Activated CD4-positive, alpha-beta T cell treated with anti-CD3 and anti-CD28 coated beads, Interleukin-2, Interleukin-6, amounts not matched to agents 100 ng/mL and 50 ng/mL, durations not matched to agents 16 hours and 8 hours (primary cell): ENCODE measurements at places on chromosomes 2 and 18.

GRCh38 chr2:26503231-26503880 lies 25.4 kb upstream of the OTOF start:
- peak; percentile 91 for DNase-seq

- no peak for DNase-seq
Measured at GRCh38 chr2:235769046-235769445, 275.2 kb downstream of the AGAP1 start.

DNA sequence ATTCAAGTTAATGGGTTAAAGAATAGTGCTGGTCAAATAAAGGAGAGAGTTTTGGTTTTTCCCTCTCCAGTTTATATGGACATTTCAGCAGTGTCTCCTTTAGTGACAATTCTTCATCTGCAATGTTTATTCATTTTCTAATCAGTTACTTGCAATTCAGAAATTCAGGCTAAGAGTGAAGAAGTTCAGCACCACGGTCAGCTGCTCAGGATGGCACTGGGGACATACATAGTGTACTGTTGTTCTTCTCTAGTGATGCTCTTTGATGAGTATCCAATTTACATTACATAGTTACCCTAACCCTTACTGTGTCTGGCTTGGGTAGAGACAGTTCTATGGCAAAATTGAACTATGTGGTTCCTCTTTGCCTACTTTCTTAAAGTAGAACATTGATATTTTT lies 412.7 kb downstream of the CNTNAP5 start:
- no peak for DNase-seq

DNA sequence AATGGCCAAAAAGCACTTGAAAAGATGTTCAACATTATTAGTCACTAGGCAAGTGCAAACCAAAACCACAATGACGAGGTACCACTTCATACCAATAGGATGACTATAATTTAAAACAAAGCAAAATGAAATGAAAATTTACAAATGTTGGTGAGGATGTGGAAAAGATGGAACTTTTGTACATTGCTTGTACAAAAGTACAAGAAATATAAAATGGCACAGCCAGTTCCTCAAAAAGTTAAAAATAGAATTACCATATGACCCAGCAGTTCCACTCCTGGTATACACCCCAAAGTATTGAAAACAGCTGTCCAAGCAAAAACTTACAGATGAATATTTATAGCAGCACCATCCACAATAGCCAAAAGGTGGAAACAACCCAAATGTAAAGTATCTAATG lies 107.8 kb upstream of the XPO1 start:
- DNase-seq, result no peak

DNA sequence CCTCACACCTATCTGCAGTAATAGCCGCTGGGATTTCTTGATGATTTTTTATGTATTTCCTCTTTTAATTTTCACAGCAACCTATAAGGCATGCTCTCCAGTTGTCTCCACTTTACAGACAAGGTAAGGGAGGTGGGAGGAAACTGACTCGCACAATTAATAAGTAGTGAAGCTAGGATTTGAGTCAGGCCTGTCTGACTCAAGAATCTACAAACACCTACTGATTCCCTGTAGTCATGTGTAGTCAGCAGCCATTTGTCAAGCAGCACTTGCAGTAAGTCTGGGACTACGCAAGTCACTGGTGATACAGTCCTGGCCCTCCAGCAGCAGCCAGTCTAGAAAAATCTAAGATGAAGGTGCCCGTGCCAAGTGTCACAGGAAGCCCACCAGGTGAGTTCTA lies 193.6 kb upstream of the PKDCC start:
- peak; percentile 9 for DNase-seq

- DNase-seq, result no peak
Measured at GRCh38 chr2:66766582-66766981, 331.7 kb downstream of the MEIS1 start.

DNA sequence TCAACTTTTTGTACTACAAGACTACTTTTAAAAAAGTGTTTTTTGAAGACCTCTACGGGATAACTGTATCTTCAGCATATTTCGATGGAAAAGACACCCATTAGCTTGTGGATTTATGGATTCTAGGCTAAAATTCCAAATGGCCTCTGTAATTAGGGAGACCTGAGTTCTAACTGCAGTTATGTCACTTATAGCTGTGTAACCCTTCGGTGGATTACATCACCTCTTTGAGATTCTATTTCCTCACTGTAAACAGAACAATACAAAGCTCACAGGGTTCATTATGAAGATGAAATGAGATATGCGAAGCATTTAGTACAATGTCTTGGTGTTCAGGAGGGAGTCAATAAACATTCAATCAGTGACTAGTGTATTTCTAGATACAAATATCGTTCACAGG lies 24.2 kb downstream of the LMAN2L start:
- DNase-seq, result no peak

DNA sequence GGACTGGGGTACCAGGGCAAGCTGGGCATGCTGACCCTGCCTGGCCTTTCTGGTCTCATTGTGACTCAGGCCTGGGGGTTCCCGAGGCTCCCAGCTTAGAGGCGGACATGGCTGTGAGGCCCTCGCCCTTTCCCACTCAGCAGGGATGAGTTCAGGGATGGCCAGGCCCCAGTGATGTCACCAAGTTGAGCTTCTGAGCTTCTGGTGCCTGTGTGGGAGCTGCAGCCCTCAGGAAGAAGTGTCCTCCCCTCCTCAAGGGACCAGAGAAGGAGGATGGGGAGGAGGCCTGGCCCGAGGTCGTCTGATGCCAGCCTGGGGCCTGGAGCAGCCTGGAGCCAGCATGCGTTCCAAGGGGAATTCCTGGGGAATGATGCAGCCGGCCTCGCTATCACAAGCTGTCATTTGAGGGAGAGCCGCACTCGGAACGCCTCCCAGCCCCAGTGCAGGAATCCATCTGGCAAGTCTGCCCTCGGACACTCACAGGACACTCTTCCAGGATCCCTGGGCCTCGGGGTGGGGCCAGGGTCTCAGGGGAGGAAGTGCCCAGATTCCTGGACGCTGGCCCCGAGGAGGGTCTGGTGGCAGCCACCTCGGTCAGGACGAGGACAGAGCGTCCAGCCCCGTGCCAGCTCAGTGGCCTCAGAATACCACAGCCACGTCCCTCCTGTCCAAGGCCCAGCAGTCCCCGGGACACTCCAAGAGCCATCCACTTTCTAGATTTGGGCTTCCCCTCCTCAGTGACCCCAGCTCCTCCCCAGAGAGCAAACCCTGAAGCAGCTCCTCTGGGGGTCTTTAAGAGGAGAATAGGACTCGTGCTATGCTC lies 61.2 kb upstream of the GPC1 start:
- no peak for DNase-seq

GRCh38 chr18:51342815-51343214 lies 145.3 kb upstream of the MEX3C start:
- no peak for DNase-seq

GRCh38 chr2:195706161-195706900 lies 49.3 kb downstream of the SLC39A10 start:
- DNase-seq, result no peak

DNA sequence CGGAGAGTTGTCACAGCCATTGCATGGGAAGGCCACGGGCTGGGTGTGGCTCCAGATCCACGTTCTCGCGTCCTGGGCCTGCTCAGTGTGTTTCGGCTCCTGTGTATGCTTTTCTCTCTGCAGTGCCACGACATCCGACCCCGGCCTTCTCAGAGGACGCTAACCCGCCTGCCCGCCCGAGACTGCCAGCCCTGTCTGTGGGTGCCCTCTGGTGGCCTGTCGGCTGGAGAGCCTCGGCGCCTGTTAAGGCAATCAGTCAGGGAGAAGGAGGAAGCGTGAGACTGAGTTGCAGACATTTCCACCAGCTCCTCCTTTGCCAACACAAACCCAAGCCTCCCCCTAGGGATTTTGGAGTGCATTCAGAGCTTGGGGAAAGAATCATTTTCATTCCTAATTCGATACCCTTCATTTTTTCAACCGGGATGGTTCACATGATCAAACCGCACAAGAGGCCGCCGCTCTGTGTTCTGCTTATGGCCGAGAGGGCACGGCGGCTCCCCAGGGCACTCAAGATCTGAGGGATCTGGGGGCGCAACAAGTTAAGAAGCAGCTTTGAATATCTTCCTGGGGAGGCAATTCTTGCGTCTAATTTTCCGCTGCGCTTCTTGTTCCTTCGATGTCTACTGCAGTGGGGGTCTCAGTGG lies 37.5 kb upstream of the ZBTB7C start:
- peak; percentile 79 for DNase-seq

GRCh38 chr2:43265421-43265820 lies 39.0 kb upstream of the ZFP36L2 start:
- no peak for DNase-seq

DNA sequence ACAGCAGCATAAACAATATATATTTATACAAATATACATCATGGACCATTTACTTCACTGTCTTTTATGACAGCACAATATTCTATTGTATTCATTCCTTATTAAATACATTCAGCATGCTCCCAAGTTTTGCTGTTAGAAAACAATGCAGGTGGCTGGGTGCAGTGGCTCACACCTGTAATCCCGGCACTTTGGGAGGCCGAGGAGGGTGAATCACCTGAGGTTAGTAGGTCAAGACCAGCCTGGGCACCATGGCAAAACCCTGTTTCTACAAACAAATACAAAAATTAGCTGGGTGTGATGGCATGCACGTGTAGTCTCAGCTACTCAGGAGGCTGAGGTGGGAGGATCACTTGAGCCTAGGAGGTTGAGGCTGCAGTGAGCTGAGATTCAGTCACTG lies 39.0 kb downstream of the NPC1 start:
- DNase-seq, result no peak

DNA sequence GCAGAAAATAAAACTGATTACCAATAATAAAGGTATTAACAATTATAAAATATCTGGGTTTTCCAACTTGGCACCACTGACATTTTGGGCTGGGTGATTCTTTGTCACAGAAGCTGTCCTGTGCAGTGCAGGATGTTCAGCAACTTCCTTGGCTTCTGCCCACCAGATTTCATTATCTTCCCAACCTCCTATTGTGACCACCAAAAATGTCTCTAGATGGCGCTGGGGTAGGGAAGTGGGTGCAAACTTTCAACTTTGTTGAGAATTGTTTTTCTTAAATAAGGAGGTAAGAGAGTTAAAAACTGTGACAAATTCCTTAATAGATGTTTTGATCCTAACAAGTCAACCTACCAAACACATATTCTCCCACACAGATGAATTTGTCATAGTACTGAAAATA lies 90.1 kb downstream of the GAREM1 start:
- DNase-seq, result no peak

- DNase-seq, result no peak
Measured at GRCh38 chr2:117702098-117702497, 112.4 kb upstream of the DDX18 start.

GRCh38 chr2:207226671-207227061 lies 60.9 kb upstream of the KLF7 start:
- peak; percentile 37 for DNase-seq

GRCh38 chr2:127614731-127615130 lies 31.2 kb upstream of the GPR17 start:
- DNase-seq, result no peak

GRCh38 chr18:31241425-31241824 lies 76.5 kb upstream of the DSG1 start:
- no peak for DNase-seq

GRCh38 chr2:236434593-236434992 lies 135.0 kb upstream of the ACKR3 start:
- no peak for DNase-seq

DNA sequence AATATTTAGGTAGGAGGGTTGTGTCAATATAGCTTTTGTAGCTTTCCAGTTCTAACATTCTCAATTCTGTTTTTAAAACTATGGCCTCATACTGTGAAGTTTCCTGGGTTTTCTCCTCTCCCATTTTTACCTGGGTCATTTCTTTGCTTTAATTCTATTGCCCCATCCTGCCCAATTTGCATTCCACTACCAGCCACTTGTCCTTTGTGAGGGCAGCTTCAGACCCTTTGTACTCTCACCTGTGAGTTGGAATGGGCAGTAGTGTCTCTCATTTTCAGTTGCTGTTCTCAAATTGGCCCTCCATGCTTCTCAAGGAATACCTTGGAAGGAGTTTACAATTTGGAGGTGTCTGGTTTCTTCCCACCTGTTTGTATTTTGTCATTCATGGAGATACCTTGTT lies 108.4 kb downstream of the CAMKMT start:
- no peak for DNase-seq

DNA sequence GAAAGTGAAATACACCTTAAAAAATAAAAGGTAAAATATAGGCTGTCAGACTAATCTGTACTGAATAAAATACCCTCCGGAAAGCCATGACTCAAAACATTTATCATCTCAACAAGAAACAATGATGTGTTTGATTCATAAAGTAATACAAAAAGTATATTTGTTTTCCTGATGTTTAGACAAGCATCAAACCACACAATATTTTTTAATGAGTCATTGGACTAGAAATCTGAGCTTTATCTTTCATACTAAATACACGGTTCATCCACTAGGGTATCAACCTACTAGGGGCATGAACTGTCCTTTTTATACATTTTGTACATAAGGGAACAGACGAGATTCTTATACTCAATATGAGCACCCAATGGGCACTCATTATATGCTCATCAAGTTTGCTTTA lies 31.3 kb downstream of the CD226 start:
- no peak for DNase-seq

GRCh38 chr18:14974088-14974487 lies 226.1 kb downstream of the ANKRD30B start:
- no peak for DNase-seq

DNA sequence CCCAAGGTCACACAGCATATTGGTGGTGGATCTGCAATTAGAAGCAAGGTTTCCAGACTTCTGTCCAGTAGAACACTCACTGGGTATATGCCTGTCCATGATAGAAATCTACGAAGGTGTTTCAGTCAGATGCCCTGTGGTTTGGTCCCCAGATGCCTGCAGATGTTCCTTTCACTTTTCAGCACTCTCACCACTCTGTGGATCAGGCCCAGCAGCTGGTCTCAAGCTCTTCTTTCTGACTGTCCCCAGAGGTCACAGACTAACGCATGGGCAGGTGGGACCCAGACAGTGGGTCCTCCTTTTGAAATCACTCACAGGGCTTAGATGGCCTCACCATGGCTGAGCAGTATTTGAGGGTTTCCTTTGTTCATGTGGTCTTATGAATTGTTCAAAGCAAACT lies 376.5 kb downstream of the ALK start:
- DNase-seq, result no peak

DNA sequence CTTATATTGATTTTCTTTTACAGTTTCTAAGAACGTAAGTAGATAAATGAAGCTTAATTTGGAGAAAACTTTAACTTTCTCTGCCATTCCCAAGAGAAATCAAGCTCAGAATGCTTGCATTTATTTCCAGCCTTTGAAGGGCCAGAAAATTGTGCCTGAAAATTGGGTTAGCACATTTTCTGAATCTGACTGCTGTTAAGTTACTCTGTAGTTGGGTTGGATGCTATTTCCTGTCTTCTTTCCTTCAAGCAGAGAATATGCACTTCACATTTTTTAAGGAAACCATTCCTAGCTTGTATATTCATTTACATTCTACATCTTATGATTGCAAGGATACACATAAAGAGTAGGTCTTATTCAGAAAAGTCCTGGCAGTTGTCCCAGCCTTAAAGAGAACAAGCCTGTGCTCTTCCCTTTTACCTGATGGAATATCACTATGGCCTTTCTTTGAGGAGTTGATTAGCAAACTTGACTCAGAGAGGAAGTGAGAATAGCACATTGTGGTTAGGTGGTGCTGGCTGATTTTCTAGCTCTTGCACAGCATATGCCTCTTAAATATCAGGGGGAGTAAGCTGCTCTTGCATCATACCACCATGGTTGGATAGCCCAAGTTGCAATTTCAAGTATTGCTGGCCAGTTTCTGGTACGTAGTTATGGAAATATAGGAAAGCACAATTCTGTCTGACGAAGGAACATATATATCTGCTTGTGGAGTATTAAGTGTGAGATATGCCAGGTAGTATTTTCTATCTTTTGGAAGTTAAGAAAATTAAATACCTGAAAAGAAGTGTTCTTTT lies 133.7 kb downstream of the COMMD1 start:
- peak; percentile 80 for DNase-seq
